Daoy (cell line): ENCODE measurements at places on chromosomes 16 and 17.

DNA sequence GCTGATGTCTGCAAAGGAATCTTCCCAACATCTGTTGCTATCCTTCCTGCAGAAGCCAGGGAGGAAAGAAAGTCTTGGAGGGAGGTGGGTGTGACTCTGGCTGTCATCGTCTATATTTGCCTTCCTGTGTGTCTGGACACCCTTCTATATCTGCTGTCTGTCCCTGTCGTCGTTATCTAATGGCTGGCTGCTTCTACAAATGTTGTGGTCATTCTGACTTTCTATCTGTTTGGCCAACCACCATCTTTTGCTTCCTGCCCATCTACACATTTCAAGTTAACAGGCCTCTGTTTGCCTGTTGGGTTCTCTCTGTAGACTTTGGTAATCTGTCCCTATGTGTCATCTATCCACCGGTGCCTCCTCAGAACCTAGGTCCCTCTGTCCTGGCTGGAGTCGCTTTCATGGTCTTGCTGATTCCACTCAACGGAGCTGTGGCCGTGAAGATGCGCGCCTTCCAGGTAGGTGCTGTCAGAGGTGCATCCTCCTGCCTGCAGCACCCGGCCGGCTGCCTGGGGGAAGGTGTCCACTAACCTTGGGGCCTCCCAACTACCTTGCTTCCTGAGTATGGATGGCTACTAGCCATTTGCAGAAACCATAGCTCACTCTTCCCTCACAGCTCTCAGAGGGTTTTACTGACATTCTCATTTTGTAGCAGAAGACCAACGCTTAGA, 30.2 kb downstream of the ABCC3 start:
- no peak for DNase-seq

- peak; percentile 75 for DNase-seq
Observed at GRCh38 chr17:74842599-74843351, 16.9 kb downstream of the GRIN2C start.

DNA sequence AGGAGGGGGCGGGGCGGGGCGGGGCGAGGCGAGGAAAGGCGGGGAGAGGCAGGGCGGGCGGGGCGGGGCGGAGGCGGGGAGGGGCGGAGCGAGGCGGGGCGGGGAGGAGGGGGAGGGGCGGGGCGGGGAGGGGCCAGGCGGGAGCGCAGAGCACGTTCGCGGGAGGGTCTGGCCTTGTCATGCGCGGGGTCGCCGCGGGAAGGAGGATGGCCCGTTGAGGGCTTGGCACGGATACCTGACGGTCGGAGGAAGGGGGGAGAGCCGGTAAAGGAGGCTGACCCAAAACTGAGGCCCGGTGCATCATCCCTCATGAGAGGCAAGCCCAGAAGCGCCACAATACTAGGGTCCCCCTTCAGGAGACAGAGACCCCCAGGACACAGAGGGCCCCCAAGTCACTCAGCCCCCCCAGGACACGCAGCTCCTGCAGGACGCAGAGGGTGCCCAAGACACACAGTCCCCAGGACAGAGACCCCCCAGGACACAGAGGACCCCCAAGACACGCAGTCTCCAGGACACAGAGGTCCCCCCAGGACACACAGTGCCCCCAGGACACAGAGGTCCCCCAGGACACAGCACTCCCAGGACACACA, 593 bp upstream of the WDR45B start:
- DNase-seq, result peak; percentile 30

- DNase-seq, result no peak
Observed at GRCh38 chr16:23748630-23749029, 6.2 kb upstream of the CHP2 start.

- DNase-seq, result peak; percentile 27
Observed at GRCh38 chr16:78895681-78896080, 704.9 kb downstream of the MAF start.

DNA sequence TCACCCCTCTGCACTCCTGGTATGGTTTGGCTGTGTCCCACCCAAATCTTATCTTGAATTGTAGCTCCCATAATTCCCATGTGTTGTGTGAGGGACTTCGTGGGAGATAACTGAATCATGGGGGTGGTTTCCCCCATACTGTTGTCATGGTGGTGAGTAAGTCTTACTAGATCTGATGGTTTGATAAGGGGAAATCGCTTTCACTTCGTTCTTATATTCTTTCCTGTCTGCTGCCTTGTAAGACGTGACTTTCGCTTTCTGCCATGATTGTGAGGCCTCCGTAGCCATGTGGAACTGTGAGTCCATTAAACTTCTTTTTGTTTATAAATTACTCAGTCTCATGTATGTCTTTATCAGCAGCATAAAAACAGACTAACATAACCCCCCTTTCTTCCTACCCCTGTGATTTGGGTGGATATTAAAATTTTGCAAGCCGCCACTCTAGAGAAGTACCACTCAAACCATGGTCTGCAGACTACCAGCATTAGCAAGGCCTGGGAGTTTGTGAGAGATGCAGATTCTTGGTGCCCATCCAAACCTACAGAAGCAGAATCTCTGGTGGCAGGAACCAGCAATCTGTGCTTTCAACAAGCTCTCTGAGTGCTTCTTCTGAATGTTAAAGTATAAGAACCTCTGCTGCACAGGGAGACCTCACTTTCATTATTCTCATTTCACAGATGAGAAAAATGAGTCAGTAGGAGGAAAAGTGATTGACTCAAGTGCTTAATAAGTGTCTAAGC, 999.5 kb upstream of the EEF2KMT start:
- peak; percentile 27 for DNase-seq

DNA sequence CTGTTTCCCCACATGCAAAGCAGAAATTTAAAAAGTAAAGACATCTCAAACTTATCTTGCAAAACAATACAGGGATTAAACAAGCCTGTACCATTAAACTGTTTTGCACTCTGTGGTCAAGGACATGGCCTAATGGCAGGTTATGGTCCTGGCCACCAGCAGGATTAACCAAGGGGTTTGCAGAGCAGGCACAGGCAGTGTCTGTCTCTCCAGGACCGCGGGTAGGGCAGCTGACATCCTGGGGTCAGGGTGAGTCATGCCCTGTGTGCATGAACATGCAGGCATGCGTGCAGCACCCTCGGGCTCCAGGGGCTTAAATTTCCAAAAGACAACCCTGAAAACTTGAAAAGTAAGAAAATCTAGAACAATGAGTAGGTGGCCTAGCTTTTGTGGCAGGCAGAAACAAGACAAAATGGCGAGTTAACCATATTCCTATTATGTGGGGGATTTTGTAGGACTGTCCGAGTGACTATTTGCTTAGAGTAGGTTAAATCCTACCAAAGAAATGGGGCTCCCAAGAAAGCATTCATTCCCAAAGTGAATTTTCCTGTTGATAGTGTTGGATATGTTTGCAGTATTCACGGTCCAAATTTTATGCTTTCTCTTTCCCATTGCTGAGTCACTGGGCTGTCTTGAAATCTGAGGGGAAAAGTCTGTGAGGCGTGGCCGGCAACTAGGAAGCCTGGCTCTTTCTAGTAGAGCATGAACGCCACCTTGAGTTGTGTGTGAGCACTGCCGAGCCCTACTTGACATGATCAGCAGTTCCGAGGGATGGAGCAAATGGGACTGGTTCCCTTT, 158.4 kb upstream of the FAM20A start:
- peak; percentile 92 for DNase-seq

DNA sequence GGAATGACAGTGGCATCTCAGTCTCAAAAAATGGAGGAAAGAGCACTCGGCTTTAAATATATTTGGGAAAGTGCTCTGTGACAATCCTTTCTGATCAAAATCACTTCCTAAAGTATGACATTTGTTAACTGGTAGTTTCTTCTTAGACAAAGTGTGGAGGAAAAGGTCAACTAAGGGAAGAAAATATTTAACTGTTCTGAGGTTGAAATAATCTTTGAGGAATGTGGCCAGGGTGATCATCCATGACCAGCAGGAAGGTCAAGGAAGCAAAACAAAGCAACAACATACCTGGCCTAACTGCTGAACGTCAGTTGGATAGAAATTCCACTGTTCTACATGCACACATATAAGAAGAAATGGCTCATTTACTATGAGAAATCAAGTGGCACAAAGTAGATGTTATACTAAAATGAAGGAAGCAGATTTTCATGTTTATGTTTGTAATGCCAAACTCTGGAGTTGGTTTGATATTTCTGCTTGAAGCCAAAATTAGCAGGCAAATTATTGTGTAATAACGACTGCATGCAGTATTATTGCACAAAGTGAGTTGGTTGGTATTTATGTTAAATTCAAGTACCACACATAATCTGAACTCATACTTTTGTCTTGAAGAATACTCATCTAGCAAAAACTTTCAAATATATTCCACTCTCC, 87.3 kb upstream of the CORO6 start:
- no peak for DNase-seq

- DNase-seq, result peak; percentile 60
Observed at GRCh38 chr16:17467923-17468540, 2.7 kb downstream of the XYLT1 start.

- DNase-seq, result peak; percentile 28
Observed at GRCh38 chr16:58582971-58583765, 46.5 kb downstream of the CNOT1 start.

DNA sequence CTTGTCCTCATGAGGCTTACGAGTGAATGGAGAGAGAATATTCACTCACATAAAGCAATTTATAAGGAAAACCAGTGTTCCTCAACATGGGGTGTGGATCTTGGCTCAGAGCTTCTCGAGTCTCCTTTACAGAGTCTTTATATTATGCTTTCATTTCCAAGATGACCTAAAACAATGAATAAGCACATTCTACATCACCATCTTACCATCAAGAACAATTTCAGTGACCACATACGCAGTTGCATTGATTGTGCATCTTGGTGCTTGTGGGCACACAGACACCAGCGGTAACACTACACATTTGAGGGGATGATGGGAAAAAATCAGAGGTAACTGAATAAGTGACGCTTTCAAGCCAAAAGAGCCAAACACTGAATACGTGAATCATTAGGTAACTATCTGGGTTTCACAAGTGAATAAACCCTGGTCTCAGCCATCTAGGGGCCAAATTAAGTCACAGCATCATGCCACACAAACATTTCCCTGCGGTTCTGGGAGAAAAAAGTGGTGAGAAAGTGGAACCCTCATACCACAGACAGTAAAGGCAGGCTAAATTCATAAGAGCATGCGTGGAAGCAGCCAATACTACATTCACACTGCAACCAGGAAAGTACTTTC, 9.4 kb downstream of the CWC25 start:
- no peak for DNase-seq

DNA sequence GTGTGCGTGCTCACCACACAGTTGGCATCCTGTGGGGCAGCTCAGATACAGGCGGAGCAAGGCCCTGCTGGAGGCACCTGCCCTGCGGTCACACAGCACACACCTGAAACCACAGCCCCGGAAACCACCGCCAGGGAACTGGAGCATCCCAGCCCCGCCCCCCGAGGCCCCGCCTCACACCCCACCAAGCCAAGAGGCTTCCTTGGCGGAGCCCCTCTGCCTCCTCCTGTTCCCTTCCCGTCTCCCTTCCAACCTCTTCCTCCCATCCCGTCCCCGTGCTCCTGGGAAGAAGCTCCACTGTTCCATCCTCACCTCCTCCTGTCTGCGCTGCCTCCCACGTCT, 205.5 kb downstream of the NTN1 start:
- DNase-seq, result no peak

DNA sequence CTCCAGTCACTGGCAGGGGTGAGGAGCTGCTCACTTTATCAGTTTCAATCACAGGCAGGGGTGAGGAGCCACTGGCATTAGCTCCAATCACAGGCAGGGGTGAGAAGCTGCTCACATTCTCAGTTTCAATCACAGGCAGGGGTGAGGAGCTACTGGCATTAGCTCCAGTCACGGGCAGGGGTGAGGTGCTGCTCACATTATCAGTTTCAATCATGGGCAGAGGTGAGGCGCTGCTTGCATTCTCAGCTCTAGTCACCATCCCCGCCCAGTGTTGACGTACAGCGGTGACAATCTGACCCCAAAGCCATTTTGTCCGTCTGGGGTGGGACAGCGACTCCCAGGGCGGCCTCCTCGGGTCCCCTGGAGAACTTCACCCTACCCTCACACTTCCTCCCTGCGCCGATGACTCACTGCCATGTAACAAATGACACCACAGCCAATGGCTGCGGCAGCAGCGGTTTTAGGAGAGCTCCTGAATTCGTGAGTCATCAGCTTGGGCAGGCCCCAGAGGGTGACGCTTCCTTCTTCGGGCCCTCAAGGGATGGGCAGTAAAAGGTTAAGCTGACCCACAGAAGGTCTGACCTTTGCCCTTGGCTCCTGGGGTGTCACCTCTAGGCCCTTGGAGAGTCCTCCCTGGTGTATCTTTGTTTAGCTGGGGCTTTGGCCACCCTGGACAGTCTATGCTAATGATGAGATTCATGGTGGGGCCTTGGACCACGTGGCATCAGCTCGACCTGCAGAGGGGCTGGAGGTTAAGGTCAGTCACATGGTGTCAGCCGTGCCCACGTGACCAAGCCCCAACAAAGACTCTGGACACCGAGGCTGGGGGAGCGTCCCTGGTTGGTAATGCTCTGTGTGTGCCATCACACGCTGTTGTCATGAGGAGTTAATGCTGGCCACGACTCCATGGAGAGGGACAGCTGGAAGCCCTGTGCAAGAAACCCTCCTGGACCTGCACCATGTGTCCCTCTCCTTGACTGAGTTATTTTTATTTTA, 171.7 kb downstream of the C16orf95 start:
- DNase-seq, result peak; percentile 97

- no peak for DNase-seq
Observed at GRCh38 chr16:4032768-4033167, 83.5 kb downstream of the ADCY9 start.

DNA sequence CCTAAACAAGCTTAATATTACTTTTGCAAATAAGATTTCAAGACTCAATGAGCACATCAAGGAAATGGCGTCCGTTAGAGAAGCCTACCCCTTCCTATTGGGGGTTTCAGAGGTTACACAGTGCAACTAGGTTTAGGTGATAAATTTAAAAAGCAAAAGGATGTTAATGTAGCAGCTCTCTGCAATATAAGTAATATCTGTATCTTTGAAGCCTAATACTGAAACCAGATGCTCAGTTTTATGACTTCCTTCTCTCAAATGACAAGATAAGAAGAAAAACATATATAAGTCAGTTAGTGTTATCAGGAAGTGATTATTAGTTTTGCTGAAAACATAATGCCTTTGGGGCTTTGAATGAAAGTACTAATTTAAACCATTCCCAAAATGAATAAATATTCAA, 54.3 kb upstream of the MED13 start:
- no peak for DNase-seq

DNA sequence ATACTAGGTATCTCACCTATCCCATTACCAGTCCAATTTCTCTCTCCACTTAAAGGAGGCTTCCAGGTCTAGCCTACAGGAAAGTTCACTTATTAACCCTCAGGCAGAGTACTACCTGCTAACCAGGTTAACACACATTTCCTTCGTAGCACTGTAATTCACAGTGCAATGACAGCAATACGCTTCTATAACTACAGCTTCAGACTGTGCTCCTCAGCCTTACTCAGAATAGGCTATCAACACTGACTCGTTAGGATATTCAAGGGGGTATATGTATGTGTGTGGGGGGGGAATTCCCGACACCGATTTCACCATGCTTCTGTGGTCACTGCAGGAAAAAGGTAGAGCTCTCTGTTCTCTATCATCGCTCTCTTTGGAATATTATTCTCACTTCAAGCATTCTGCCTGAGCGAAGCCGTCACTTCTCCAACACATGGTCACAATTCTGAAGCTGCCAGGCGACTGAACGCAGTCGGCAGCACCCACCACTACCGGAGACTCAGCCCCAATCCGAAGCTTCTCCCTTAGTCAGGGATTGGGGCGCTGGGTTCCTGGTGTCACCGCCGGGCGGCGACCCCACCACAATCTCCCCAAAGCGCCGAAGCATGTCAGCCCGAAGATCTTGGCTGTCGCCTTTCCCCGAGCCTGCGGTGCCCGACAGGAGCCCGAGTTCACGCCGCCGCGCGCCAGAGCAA, 618 bp downstream of the GGA3 start:
- peak; percentile 27 for DNase-seq

- DNase-seq, result peak; percentile 76
Observed at GRCh38 chr16:87076950-87077749, 240.0 kb downstream of the C16orf95 start.

GRCh38 chr17:258045-258734, 76.7 kb upstream of the DOC2B start:
- DNase-seq, result no peak
